Activated CD4-positive, CD25-positive, alpha-beta regulatory T cell treated with anti-CD3 and anti-CD28 coated beads, Interleukin-2, amount 50 U/mL, for 16 hours (primary cell): ENCODE measurements at places on chromosomes 4 and X.
A peak's percentile ranks its signal among the peaks of the same experiment; 100 is the strongest.

DNA sequence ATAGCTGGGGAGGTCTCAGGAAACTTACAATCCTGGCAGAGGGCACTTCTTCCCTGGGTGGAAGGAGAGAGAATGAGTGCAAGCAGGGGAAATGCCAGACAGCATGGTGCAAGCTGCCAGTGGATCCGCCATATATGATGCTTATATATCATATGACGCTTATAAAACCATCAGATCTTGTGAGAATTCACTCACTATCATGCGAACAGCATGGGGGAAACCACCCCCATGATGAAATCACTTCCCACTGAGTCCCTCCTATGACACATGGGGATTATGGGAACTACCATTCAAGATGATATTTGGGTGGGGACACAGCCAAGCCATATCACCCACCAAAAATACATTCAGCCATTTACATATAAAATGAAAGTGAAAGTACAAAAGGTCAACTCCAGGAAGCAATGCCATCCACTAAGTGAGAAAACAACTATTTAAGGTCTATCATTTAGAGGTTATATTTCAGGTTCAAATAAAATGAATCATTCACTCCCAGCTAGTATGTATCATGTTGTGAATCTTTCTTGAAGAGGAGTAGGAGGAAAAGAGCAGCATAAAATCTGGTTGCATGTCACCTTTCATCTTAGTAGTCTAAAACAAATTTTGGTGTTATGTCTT, 20.3 kb upstream of the DYNLT3 start:
- no peak for DNase-seq

DNA sequence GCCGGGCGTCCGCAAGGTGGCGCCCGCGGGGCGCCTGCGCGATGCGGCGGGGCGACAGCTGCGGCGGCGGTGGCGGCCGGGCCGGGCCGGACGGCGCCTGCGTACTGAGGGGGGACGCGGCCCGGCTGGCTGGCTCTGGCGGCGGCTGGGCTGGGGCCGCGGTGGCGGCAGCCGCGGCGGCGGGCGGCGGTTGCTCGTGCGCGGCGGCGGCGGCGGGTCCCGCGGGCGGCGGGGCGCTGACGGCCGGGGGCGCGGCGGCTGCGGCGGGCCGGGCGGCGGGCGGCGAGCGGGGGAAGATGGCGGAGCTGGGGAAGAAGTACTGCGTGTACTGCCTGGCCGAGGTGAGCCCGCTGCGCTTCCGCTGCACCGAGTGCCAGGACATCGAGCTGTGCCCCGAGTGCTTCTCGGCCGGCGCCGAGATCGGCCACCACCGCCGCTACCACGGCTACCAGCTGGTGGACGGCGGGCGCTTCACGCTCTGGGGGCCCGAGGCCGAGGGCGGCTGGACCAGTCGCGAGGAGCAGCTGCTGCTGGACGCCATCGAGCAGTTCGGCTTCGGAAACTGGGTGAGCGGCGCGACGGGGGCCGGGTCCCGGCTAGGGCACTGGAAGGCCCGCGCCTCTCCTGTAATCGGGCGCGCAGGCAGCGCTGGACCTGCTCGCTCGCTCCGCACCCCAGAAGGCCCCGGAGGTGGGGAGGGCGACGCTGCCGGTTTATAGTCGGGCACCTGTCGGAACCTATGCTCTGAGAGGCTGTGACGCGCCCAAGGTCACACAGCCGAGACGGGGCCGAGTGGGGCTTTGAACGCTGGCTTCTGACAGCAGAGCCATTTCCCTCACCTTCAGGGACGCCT, at the start of gene TADA2B:
Gene TADA2B (plus strand): TSS at position 89 of the 853 bp plus-strand sequence. CDS start 208 bp downstream, at position 297.
- DNase-seq: peak; percentile 25

DNA sequence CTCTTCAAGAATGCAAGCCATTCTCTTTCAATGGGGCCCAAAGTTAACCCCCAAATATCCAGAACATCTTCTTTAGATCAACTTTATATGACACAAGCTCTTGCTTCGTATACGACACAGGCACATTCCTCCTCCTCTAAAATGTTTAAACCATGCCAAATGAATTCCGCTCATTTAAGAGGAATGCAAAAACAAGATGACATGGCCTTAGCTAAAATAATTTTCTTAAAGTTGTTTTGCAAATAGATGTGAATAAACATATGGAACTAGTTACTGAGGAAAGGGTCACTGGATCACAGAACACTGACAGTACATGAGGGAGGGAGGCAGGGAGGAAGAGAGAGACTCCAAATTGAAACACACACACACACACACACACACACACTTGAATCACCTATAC, 97.4 kb downstream of the RASL11B start:
- no peak for DNase-seq

DNA sequence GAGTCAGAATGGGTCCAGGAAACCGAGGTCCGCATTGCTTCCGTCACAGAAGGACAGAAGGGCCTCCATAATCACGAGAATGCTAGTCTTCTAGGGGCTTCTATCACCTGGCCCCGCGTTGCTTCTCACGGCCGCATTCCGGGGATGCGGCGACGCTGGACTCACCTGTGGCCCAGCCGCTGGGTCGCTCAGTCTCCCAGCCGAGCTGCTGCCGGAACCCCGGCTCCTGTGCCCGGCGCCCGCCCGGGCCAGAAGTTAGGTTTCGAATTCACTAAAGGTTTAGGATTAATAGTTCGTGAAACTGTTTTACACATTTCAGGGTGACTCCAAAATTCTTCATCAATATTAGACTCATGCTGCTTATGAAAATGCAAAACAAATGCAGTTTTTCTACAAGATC, 31.7 kb upstream of the TMSB15A start:
- DNase-seq: no peak
